Stimulated activated CD4-positive, alpha-beta T cell treated with anti-CD3 and anti-CD28 coated beads, Interleukin-2, amount 100 ng/mL, for 24 hours (primary cell): ENCODE measurements at places on chromosomes 13 and 19.

DNA sequence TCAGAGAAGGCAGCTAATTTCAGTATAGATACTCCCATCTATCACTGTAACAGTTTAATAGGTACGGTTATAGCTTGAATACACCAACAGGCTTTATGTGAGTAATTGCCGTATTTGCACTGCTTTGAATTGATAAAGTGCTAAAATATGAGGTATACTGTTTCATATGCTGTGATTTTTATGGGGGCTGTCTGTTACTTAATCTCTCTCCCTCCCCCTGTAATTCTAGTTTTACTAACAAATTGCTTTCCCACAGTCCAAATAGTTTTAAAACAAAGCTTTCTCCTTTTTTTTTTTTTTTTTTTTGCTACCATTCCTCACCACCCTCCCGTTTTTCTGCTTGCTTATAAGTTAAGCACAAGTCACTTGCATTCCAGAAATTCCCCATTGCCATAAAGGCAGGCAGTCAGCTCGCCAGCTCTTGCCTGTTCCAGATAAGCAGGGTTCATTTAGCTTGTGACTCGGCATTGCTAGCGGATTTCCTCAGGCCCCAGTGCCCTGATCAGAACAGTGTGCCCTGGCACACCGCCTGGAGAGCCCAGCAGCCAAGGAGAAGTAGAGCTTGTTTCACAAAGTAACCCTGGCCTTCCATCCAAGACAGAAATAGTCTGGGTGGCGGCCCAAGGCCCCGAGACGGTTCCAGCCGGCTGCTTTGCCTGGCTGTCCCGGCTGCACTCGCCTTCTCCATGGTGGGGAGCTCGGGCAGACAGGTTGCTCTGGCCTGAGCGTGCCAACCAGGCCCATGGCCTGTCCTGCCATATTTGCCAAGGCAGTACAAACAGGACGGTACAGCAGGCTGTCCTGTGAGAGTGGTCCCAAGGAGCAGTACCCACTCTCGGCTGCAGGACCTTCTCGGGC, 43.5 kb upstream of the NPAS1 start:
- no peak for DNase-seq

DNA sequence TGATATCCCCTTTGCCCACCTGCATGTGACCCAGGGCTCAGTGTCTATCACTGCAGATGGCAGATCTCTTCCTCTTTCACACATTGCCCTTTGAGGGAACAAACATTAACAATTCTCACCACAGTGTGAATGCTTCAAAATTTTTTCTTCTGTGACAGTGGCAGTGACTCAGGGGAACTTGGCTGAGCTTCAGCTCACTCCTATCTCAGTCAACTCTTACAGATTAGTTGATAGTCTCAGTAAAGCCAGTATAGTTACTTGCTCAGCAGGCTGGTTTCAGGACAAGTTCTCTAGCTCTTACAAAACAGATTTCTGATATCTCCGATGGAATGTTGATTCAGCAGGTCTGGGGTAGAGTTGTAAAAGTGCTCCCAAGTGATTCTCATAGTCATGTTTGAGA, 166.9 kb downstream of the DLEU7 start:
- no peak for DNase-seq

- DNase-seq: no peak
Measured at GRCh38 chr19:37920591-37921450, 13.8 kb downstream of the SIPA1L3 start.

DNA sequence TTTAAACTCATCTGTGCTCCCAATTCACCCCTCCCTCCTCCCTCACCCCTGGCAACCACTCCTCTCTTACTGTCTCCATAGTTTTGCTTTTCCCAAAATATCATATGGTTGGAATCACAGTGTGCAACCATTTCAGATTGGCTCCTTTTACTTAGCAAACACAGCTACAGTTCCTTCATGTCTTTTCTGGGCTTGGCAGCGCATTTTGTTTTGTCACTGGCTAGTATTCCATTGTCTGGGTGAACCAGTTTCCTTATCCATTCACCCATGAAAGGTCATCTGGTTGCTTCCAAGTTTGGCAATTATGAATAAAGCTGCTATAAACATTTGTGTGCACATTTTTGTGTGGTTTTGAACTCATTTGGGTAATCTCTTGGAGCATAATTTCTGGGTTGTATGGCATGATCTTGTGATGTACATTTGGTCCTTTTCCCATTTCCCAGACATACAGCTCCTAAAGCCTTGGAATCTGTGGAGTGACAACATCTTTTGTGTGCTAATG, 23.9 kb upstream of the GAS6 start:
- DNase-seq: no peak

DNA sequence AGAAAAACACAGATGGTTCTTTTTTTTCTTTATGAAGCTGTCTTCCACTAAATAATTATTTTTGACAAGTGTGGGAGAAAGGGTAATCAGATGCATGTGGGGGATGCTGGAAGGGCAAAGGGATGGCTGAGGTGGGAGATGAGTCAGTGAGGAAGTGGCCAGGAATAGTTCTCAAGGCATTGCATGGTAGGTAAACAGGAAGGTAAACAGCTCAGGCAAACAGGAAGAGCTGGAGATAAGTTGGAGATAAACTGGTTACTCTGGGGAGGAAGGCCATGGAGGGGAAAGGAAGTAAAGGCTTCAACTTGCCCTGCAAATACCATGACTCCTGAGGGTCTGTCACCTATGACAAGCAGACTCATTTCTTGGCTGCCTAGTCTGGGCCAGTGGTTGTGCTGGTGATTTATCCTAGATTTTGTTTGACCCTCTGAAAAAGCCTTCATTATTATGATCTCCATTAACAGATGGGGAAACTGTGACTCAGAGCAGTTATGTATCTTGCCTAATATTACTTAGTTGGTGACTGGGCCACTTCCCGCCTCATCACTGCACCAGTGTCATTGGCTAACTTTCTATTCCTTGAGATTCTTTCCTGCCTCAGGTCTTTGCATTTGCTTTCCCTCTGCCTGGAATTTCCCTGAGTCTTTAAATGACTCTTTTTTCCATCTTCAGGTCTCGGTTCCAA, 17.1 kb downstream of the ACTL9 start:
- no peak for DNase-seq

GRCh38 chr13:72953391-72953965, 105.3 kb upstream of the KLF5 start:
- DNase-seq: no peak

DNA sequence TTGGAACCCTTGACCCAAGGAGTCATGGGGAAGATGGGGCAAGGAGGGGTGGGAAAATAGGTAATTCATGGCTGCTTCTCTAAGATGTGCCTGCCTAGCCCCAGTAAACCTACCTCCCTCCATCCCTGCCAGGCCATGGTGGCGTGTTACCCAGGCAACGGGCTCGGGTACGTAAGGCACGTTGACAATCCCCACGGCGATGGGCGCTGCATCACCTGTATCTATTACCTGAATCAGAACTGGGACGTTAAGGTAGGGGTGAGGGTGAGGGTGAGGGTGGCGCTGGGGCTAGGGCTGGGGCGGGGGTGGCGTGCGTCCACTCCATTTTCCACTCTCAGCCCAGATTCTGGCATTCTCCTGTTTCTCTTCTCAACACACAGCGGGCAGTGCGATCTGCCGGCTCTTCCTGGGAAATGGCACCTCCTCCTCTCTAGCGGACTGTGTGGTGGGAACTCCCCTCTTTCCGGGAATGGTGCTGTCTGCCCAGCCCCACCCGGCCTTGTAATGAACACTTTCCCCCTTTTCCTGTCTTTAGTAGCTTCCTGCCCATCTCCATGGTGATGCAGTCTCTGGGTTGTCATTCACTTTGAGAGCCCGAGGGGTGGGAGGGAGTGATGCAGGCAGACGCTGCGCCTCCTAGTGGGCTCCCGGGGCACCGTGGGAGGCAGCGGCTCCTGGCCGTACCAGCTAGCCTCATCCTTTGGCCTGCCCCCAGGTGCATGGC, 7.6 kb downstream of the EGLN2 start:
- peak; percentile 85 for DNase-seq

DNA sequence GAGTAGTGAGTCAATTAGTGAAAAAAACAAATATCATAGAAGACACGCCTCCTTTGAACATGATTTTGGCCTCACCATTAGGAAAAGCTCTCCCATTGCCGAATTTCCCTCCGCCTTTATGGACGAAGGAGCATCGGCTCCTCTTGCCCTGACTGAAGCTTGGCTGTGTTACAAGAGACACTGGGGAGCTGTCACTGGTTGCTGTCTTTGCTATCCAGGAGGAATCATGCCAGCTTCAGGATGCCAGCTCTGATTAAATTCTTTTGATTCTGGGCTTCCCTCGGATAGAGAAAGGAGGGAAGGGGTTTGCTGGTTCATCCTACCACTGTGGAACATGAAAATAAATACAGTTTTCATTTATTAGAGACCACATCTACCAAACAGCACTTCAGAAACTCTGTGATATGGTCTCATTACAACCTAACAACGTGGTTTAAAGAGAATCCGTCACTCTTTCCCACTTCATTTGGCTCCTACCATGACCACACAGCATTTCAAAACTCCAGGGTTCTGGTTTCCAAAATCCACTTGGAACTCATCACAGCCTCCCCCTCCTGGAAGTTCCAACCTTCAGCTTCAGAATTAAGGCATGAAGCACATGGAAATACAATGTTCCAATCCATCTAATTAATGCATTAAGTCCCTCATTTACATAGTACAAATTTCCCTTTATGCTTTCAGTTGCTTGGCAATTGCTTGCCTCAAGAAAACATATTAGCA, 446.0 kb downstream of the EFNB2 start:
- no peak for DNase-seq

DNA sequence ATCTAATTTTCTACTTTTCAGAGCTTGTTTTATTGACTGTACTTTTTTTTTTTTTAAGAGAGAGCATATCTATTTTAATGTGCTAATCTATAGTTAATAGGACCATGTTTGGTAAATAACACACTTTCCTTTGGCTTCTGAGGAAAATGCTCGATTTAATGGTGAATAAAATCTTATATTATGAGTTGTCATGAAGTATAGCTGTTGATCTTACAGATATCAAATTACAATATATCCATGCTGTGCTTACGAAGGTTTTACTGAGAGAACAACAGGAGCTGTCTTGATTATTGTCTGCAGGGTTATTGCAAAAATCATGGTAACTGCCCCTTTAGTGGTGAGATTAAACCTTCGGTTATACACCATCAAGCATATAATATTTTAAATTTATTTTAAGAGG, 29.6 kb downstream of the URI1 start:
- DNase-seq: no peak

GRCh38 chr19:11023710-11024109, 62.9 kb downstream of the SMARCA4 start:
- no peak for DNase-seq

DNA sequence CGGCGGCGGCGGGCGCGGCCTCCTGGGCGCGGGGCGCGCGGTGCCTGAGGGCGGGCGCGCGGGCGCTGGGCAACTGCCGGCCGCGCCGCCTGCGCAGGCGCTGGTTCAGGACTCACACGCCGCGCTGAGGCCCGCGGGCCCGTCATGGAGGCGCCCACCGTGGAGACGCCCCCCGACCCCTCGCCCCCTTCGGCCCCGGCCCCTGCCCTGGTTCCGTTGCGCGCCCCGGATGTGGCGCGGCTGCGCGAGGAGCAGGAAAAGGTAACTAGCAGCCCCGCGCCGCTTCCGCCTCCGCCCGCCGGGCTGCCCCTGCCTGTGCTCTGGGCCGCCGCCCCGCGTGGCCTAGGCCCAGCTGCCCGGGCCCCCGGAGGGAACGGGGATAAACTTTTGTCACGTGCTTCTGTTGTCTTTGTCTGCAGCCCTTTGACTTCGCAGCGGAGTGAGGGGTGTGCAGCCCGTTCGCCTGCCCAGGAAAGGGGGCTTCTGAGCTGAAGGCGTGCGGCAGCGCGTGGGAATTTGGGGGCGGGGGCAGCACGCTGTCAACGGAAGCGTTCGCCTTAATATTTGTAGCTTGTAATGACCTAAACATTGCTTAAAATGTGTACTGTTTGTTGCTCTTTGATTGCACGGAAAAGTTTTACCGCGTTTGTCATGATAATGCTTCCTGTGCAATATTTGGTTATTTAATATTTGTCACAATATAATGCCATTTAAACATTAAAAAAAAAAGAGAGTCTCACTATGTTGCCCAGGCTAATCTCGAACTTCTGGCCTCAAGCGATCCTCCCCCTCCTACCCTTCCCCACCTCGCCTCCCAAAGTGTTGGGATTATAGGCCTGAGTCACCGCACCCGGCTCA, 594 bp downstream of the URI1 start:
- peak; percentile 74 for DNase-seq

- peak; percentile 75 for DNase-seq
Measured at GRCh38 chr19:5718579-5719273, 1.2 kb downstream of the LONP1 start.

- DNase-seq: no peak
Measured at GRCh38 chr13:99366075-99366987, 59.1 kb upstream of the GPR183 start.

DNA sequence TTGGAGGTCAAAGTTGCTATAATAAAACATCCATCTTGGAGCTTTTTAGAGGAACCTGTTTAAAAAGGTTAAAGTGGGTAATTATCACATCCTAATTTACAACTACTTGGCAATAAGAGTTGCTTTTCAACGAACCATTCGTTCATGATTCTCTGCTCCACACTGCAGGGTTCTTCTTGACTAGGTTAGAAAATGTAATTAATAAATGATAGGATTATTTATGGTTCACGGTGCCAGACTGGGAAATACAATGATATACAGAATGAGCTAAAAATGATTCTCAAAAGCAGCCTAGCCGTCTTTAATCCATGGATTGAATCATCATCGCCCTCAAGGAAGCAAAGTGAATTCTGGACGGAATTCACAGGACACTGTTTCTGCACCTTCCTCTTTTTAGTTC, 291.2 kb downstream of the TEX29 start:
- DNase-seq: no peak

GRCh38 chr19:53965091-53965490, 2.4 kb downstream of the CACNG8 start:
- no peak for DNase-seq

DNA sequence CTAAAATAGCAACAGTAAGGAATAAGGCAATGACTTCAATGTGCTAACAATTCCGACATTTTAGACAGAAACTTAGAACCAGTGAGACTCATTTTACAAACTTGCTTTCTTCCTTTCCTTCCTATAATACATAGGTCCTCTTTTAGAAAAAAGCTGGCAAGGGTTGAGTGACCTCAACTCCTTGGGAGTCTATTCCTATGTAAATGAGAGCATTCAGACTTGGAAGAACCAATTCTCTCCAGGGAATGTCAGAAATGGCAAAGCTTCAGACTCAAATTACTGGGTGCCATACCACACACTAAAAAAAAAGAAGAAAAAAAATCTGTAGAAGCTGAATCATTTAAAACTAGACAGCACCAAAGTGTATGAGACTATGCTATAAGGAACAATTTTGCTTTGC, 1328.2 kb downstream of the OLFM4 start:
- DNase-seq: no peak

GRCh38 chr13:114119196-114119595, 13.2 kb downstream of the RASA3 start:
- DNase-seq: no peak

DNA sequence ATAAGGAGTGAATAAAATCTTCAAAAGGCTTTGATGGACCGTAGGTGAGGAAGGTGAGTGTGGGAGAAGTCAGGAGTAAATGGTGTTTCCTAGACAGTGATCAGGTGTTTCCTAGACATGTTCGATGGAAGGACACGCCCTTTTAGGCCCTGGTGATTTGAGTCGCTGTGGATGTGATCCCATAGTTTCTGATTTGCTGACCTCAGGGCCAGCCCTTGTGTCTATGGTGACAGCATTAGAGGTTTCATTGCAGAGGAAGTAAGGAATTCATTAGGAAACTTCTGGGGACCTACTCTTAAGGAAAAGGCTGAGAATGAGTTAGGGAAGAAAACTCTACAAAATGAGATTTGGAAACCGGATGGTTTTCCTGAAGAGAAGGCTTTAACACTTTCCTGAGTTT, 31.5 kb upstream of the RNF113B start:
- no peak for DNase-seq
